Endothelial cell of umbilical vein (primary cell): ENCODE measurements at places on chromosomes 12 and 14. TPM values are rescaled to one million over a fixed set of nuclear protein-coding genes. Genes with fewer than 3 reads are reported as not detected.

Gene GPD1
- total RNA-seq: 0.48 TPM in 1 of 2 replicates, not detected in the other

Gene DEPDC4
- 0.44 and 0.66 TPM in 2 replicates for total RNA-seq

Gene FBLN5
- 27.6 and 44.9 TPM in 2 replicates for total RNA-seq

Gene LIMA1
- 81.3 and 87.3 TPM in 2 replicates for total RNA-seq

Gene PLBD1
- 0.14 TPM in 1 of 2 replicates, not detected in the other for total RNA-seq

Gene TOMM20L
- not detected in 2 replicates for total RNA-seq

Gene KRT73
- not detected in 2 replicates for total RNA-seq

Gene ZDHHC22
- 0.24 and 0.28 TPM in 2 replicates for total RNA-seq

Gene KRT7
- total RNA-seq: 293 and 420 TPM in 2 replicates

Gene ESR2
- 0.58 TPM in 1 of 2 replicates, not detected in the other for total RNA-seq

Gene RXYLT1
- 13.1 and 15.8 TPM in 2 replicates for total RNA-seq

Gene HPD
- total RNA-seq: not detected in 2 replicates

Gene ATL1
- total RNA-seq: 2.8 and 5.1 TPM in 2 replicates

Gene WNT1
- total RNA-seq: not detected in 2 replicates

Gene PPP1R36
- total RNA-seq: 0.51 and 0.60 TPM in 2 replicates

Gene C12orf54
- total RNA-seq: not detected in 2 replicates

Gene TAS2R8
- total RNA-seq: not detected in 2 replicates

Gene KRT78
- not detected in 2 replicates for total RNA-seq

Gene KRT75
- not detected in 2 replicates for total RNA-seq
